ENCODE measurements at places on chromosomes 6 and 20. TPM values are rescaled to one million over a fixed set of nuclear protein-coding genes. Genes with fewer than 3 reads are reported as not detected.

Gene ZNF391
- total RNA-seq = 3.3 TPM

Gene ZNF165
- 0.42 TPM for total RNA-seq

Gene OR12D3
- not detected for total RNA-seq

Gene BPIFB4
- not detected for total RNA-seq

Gene ALDH8A1
- total RNA-seq = 1.1 TPM

Gene TRAPPC3L
- 0.33 TPM for total RNA-seq

Gene GNMT
- total RNA-seq = not detected

Gene PDYN
- total RNA-seq = not detected

Gene MUC21
- total RNA-seq = not detected

Gene PTPRT
- total RNA-seq = 0.10 TPM

Gene DNAH8
- 0.05 TPM for total RNA-seq

Gene HLA-F
- 61.8 TPM for total RNA-seq

Gene TXLNB
- total RNA-seq = 1.1 TPM

Gene SYCP2
- 0.97 TPM for total RNA-seq

Gene TSBP1
- total RNA-seq = not detected

Gene AK9
- total RNA-seq = 8.1 TPM

Gene CNBD2
- 2.3 TPM for total RNA-seq

Gene AVP
- not detected for total RNA-seq

Gene LPIN3
- total RNA-seq = 17.6 TPM

Gene MEI4
- total RNA-seq = 0.05 TPM

Gene RNASET2
- total RNA-seq = 18.3 TPM

Gene TP53TG5
- 1.4 TPM for total RNA-seq

Gene TGM2
- 442 TPM for total RNA-seq

Gene OPRL1
- total RNA-seq = 1.4 TPM

Gene ASIP
- not detected for total RNA-seq

Gene RIPK1
- total RNA-seq = 19.9 TPM

Gene MAP7
- 3.1 TPM for total RNA-seq

Gene CTCFL
- not detected for total RNA-seq

Gene NOP56
- 78.7 TPM for total RNA-seq

Gene TFAP2A
- total RNA-seq = 0.52 TPM

Gene ZSCAN23
- total RNA-seq = 2.0 TPM

Gene RAET1G
- 0.74 TPM for total RNA-seq

Gene ABHD16B
- total RNA-seq = not detected

Gene GPSM3
- total RNA-seq = 15.4 TPM

Gene CEBPB
- 95.5 TPM for total RNA-seq

Gene CEP250
- total RNA-seq = 22.2 TPM

Gene RGS17
- 0.28 TPM for total RNA-seq

Gene GPLD1
- total RNA-seq = 4.1 TPM

Gene EFCAB8
- 0.28 TPM for total RNA-seq

Gene HLA-DOB
- total RNA-seq = 0.69 TPM

Gene C20orf141
- total RNA-seq = not detected

Gene ZCCHC3
- total RNA-seq = 10.9 TPM

Measured in posterior vena cava (tissue), 2 donors.